ENCODE measurements at places on chromosomes 5 and 9.

DNA sequence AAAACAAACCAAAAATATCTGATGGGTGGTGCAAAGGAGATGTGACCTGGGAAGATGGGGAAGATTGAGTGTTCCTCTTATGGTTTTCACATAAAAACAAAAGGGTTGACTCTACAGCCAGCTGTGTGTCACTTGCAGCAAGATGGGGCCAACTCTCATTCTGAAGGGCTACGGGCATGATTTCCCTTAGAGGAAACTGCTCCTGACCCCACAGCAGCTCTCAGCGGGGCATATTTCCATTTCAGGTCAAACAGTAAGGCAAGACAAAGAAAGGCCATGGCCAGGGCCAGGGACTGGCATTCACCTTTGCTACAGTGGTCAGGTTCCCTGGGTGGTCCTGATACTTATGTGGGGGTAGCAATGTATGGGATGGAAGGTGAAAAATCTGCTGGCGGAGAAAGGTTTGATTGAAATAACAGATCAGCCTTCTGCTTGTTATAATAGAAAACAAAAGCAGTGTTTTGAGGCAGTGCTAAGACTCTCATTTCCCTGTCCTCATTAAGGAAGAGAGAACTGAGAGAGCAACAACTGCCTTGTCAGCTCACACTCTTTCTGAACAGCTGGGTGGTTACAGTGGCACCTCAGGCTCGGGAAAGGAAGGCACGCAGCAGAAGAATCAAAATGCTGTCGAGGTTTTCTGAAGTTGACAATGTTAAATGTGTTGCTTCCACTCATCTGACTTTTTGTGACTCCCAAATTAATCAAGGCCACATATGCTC lies 120.7 kb upstream of the PCA3 start:
- no peak for DNase-seq

- DNase-seq = no peak
Observed at GRCh38 chr5:142382186-142382585, 57.4 kb upstream of the SPRY4 start.

DNA sequence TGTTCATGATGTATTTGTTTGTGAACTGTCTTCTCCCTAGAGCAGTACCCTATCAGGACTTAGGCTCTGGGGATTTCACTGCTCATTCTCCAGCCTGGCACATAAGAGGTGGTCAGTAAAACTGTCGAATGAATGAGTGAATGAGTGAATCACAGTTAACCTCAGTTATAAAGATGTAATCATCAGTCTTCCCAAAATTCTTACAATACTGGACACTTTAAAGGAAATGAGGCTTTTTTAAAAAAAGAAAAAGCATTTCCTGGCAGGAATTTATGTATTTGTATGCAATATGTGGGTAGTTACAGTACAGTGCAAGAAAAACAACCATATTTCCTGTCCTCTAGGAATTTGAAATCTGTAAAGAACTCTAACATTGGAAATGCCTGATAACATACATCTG lies 59.6 kb downstream of the RAI14 start:
- peak; percentile 68 for DNase-seq

GRCh38 chr5:15645381-15646160 lies 145.6 kb downstream of the FBXL7 start:
- DNase-seq = peak; percentile 25

GRCh38 chr5:52985306-52985705 lies 3.8 kb upstream of the ITGA2 start:
- peak; percentile 17 for DNase-seq

GRCh38 chr5:10034001-10034400 lies 215.7 kb downstream of the ATPSCKMT start:
- peak; percentile 25 for DNase-seq

GRCh38 chr5:113099822-113100221 lies 123.2 kb downstream of the DCP2 start:
- no peak for DNase-seq

- peak; percentile 86 for DNase-seq
Observed at GRCh38 chr9:109600142-109600541, 102.0 kb upstream of the PTPN3 start.

GRCh38 chr9:91407580-91408318 lies 15.9 kb downstream of the NFIL3 start:
- DNase-seq = no peak

DNA sequence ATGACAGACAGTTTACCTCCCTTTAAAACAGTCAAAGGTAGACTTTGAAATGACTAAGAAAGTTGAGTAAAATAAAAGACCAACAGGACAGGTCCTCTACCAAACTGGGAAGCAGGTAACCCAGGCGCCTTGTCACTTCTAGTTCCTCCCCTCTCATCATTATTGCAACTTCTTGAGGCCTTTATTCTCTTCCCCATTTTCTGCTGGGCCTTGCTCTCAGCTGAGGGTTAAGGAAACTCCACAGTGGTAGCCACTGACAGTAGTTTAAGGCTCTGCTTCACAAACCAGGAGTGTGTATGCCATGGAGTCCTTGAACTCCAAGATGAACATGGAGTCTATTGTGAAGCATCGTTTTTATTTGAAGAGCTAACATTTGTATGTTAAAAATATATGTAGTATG lies 36.9 kb upstream of the TCERG1 start:
- no peak for DNase-seq

- no peak for DNase-seq
Observed at GRCh38 chr5:51621156-51621555, 237.9 kb downstream of the ISL1 start.

GRCh38 chr5:109453251-109453650 lies 43.5 kb upstream of the PJA2 start:
- no peak for DNase-seq

DNA sequence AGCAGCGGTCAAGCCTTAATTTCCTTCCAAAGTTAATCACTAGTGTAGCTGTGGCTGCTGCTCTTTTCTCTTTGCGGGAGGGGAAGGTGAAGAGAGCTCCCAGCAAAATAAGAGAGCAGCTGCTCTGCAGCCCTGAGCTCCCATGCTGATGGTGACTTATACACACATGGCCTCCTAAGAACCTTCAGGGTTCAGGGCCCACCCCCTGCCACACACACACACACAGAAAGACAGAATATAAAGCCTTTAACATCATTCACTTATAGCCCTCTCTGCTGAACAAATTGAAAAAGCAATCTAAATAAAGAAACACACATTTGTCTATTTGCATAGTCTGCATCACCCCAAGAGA lies 43.6 kb downstream of the GAS1 start:
- no peak for DNase-seq

- no peak for DNase-seq
Observed at GRCh38 chr5:1190837-1191239, 10.6 kb upstream of the SLC6A19 start.

DNA sequence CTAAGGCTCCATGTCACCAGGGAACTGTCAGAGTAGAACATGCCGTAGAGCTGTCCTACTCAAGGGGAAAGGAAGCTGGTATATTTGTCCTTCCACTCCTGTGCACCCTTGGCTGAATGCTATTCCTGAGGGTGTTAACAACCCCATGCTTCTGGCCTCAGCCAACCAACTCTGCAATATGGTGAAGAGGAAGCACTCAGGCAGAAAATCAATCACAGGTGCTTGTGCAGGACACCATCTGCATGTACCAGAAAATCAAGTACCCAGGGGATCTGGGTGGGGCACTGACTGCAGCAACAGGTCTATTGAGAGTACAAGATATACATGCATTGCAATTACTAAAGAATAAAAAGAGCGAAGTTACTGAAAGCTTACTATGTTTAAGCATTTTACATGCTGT lies 51.4 kb upstream of the NEK6 start:
- no peak for DNase-seq

GRCh38 chr5:175102717-175103116 lies 341.3 kb downstream of the DRD1 start:
- no peak for DNase-seq

DNA sequence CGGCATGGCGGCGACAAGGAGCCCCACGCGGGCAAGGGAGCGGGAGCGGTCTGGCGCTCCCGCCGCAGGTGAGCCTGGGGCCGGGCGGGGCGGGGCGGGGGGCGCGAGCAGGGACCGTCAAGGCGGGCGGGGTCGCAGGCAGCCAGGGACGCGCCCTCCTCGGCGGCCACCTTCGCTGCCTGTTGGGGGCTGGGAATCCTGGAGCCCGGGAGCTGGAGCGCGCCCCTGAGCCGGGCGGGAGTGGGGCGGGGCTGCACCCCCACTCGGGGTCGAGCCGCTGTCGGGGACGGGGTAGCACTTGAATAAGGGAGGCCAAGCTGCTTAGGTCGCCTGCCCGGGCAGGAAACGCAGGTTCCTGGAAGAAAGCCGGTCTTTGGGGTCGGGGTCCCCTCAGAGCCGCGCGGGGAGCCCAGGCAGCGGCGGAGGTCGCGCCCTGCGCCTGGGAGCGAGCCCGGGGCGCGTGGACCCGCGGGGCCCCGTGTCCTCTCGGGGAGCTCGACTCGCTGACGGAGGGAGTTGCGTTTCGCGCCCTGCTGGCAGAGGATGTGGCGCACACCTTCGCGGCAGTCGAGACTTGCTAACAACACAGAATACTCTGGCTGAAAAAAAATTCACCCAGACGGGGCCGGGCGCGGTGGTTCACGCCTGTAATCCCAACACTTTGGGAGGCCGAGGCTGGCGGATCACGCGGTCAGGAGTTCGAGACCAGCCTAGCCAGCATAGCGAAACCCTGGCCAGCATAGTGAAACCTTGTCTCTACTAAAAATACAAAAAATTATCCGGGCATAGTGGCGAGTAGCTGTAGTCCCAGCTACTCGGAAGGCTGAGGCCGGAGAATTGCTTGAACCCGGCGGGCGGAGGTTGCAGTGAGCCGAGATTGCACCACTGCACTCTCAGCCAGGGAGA lies 552 bp downstream of the OTULINL start:
- peak; percentile 17 for DNase-seq

Data from fibroblast of skin of back (primary cell).